ENCODE measurements at places on chromosomes 2 and 18. TPM values are rescaled to one million over a fixed set of nuclear protein-coding genes. Genes with fewer than 3 reads are reported as not detected.
A peak's percentile ranks its signal among the peaks of the same experiment; 100 is the strongest.

Gene RNF152
- total RNA-seq = 0.16 TPM

Gene GAL3ST2
- total RNA-seq = 0.95 TPM

Gene MTCL1
- total RNA-seq = 0.25 TPM

DNA sequence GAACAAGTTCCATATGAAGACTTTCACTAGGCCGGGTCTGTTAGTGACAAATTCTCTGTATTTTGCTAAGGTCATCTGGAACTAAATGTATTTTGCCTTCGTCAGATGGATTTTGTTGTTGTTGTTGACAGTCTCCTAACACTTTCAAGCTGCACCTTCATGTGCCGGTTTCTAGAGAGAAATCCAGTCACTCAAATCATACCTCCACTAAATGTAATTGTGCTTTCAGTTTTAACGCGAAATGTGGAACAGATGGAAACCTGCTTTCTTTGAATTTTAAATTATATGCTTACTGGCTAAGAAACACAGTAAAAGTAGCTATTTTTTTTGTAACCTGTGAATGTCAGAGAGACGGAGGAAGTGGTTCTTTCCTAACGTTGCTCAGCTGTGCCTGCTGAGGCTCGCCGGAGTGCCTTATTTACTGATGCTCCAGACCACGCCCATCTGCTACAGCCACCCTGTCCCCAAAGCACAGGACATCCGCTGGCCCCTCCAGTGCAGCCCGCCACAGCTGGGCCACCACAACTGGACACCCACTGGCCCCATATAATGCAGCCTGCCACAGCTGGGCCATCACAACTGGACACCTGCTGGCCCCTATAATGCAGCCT is 134.7 kb downstream of the PXDN start:
- DNase-seq = no peak

DNA sequence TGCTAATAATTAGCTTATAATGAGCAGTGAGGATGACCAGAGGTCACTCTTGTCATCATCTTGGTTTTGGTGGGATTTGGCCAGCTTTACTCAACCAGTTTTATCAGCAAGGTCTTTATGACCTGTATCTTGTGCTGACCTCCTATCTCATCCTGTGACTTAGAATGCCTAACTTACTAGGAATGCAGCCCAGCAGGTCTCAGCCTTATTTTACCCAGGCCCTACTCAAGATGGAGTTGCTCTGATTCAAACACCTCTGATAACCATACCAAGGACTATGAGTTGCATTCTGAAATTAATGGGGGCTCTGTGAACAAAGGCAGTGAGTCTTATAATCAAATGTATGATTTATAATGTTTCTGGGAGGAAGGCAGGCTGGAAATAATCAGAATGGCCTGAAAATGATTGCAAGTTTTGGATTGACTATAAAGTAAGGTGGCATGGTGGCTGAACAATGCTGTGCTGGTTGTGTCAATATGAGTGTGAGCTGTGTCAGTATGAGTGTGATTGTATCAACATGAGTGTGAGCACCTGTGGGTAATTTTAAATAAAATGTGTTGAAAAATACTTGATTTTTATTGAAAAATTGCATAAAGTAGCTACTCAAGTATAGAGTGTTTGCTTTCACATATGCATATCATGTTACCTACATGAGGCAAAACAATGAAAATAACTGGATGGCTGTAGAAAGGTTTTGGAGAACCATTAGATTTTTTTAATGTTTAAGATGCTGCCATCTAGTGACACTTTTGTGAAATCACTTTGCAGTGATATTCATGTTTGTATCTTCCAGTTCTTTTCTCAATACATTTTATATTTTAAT is 103.0 kb downstream of the KYNU start:
- no peak for DNase-seq

GRCh38 chr2:38154395-38154794 is 78.4 kb upstream of the CYP1B1 start:
- no peak for DNase-seq

GRCh38 chr2:205644018-205644417 is 38.3 kb upstream of the NRP2 start:
- no peak for DNase-seq

- DNase-seq = no peak
Observed at GRCh38 chr2:216486708-216487107, 11.9 kb upstream of the RPL37A start.

DNA sequence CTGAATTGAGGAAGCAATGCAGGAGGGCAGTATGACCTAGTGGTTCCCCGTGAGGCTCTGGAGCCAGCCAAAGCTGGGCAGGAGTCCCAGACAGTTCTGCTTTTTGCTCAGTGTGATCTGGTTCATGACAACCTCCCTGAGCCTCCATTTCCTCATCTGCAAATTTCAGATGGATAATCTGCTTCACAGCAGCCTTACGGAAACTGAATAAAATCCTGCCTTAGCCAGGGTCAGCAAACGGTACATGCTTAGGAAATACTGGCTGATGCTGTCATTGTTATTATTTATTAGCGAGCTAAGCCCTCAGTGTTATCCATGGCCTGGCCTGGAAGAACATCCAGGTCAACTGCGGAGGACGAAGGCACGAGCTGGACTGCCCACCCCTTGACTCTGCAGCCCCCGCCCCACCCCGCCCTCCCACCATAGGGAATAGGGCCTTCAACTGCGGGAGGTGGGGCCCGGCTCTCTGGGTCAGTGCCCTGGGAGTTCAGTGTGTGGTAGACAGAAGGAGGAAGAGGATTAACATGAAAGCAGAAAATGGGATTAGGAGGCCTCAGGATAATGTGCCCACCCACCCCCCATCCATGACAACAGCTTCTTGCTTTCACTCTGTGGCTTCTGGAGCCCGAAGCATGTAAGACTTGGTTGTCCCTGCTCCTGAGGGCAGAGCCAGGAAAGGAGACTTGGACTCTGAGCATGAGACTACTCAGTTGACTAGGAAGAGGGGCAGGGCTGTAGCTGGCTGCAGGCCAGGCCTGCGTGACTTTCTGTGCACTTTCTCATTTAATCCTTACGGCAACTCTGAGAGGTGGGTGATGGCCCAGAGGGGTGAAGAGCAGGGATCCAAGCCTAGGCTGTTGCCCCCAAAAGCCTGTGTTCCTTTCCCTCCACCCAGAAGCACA is 13.1 kb downstream of the PKDCC start:
- DNase-seq = no peak

DNA sequence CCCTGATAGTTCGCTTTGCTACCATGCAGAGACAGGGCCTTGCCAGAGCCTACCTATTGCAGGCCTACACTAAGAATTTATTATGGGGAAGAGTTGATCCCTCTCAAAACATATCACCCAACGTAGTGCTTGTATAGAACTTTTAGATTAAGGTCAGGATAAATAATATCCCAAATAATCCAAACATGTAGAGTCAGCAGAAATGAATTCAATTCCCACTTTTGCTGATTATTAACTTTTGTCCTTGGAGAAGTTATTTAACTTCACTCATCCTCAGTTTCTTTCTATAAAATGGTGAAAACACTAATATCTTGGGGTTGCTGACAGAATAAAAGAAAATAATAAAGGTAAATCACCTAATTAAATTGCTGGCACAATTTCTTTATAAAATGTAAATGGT is 294.1 kb downstream of the XIRP2 start:
- no peak for DNase-seq

DNA sequence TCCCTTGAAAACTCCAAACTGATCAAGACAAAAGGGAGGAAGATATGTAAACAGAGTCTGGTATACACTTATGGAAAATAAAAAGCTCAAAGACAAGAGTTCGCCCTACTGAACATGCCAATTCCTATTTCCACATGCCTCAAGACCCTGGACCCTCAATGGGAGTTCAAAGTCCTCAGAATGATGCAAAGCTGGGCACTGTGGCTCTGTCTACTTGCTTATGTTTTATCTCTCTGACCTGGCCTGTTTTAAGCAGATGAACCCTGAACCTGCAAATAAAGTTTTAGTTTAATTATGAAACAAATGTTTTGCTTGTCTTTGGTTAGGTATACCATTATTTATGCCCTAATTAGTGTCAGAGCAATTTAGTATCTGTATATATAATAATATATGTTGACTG is 22.6 kb downstream of the NR4A2 start:
- DNase-seq = no peak

Gene ZC3H6
- total RNA-seq = 16.9 TPM

- DNase-seq = no peak
Observed at GRCh38 chr2:157395811-157396210, 48.1 kb downstream of the CYTIP start.

DNA sequence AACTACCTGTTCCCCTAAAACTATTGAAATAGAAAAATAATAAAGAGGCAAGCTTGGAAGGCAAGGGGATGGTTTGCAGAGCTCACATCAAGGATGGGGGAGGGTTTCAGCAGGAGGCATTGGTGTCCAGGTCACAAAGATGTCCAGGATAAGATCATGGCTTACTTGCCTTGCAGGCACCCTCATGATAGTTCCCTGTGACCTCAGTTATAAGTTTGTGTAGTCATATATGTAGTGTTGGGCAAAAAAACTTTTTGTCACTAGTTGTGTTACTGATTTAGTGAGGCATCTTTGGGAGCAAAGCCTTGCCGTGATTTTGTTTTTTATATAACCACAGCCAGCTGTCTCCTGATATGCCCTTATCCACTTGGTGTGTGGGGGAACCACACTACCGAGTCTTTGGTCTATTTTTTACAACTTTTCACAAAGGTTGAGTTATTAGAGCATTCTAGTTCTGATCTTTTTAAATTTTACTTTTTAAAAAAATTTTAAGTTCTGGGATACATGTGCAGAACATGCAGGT is 53.3 kb downstream of the IL1R2 start:
- no peak for DNase-seq

- no peak for DNase-seq
Observed at GRCh38 chr18:50680966-50681365, 121.1 kb downstream of the MAPK4 start.

Gene CD207
- total RNA-seq = not detected

Gene RHOB
- 15.4 TPM for total RNA-seq

DNA sequence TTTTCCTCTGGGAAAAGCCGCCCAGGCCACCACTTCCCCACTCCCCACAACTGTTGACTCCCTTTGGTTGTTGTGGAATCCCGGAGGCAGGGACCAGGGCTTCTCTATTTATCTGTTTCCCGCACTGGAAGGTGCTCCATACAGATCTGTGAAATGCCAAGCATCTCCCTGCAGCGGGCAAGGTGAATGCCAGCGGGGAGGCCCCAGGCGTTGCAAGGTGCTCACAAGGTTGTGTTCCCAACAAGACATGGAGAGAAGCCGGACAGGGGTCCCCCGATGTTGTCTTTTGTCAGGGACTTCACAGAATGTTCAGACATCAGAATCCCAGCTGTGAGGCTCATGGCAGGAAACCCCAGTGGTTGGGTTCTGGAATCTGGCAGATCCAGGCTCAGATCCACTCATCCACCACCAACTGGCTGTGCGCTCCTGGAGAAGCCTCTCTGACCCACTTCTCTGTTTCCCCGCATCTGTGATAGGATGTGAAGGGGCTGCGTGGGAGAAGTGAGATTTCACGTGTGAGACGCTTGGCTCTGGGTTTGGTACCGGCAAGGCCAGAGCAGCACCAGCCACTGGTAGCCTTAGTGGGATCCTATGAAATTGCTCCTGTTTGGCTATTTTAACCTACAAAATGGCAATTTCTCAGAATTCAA is 8.6 kb upstream of the NEU2 start:
- DNase-seq = no peak

Gene PKDCC
- total RNA-seq = not detected

DNA sequence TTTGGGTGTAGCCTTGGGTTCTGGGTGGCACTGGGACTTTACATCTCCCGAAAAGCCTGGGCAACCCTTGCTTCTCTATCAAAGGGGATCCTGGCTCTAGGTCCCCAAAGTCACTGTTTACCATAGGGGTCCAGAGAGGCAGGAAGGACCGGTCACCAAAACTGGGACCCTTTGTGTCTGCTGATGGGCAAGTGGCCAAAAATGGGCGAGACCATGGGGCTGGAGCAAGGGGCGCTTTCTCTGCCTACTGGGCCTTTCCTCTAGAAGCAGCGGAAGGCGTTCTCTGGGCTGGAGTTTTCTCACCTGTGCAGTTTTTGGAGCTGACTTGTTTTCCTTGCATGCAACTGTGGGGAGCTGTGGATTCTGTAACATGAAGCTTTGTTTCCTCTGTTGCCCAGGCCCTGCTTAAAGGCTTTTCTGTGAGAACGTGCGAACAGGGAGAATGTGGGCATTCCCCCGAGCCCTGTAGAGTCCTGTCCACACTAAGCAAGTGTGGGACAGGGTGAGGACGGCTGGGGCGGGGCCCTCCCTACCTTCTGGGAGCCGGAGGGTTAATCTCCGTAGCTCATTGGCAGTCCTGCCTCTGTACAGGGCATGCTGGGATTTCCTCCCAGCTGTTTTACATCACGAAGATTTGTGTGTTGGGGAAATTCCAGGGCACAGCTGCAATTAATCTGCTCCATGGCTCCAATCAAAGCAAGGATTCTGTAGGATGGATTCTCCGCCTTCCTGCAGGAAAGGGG is 50.2 kb downstream of the TGOLN2 start:
- no peak for DNase-seq

Gene XIRP2
- not detected for total RNA-seq

Gene SLC9A2
- total RNA-seq = 0.18 TPM

DNA sequence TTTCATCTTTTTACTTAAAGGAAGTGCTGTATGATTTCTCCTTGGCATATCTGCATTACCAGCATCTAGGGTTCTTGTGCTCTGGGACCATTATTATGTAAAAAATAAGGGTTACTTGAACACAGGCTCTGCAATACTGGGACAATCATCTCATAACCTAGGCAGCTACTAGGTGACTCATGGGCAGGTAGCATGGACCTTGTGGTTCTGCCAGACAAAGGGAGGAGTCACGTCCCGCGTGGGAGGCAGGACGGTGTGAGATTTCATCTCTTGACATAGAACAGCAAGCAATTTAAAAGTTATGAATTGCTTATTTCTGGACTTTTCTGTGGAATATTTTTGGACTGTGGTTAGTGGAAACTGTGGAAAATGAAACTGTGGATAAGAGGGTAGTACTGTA is 34.1 kb downstream of the ASAP2 start:
- peak; percentile 10 for DNase-seq

DNA sequence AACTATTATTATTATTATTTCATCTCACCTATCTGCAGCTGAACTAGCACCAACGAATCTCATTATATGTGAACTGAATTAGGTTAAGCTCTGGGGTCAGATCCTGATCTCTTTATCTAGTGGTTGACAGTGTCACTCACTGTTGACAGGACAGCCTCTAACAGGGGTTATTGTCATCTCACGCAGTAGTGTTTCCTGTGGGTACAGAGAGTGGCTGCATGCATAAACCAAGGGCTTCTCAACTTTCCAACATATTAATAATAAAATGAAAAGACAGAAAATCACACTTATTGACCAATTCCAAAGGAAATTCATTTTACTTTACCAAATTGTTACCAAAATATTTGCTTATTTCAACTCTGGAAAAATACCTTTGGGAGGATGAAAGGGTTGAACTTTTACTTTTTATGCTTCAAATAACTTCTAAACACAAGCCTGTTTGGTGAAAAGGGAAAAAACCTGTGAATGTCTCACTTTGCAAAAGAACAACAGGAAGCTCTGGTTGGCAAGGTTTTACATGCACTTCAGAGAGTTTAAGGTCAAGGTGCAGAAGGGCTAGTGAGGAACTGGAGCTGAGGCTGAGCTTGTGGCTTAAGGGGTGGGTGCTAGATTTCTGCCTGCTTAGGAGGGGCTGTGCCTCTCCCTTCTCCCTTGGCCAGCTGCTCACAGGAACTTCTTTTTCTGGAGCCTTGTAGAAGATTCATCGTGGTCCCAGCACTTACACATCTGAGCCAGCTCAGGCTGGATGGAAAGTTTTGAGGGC is 72.6 kb downstream of the CTAGE1 start:
- DNase-seq = peak; percentile 45

GRCh38 chr2:27832396-27832795 is 57.8 kb downstream of the RBKS start:
- no peak for DNase-seq

Data from activated CD8-positive, alpha-beta T cell treated with anti-CD3 and anti-CD28 coated beads for 36 hours (primary cell).